ENCODE measurements at places on chromosomes 6 and 20.

DNA sequence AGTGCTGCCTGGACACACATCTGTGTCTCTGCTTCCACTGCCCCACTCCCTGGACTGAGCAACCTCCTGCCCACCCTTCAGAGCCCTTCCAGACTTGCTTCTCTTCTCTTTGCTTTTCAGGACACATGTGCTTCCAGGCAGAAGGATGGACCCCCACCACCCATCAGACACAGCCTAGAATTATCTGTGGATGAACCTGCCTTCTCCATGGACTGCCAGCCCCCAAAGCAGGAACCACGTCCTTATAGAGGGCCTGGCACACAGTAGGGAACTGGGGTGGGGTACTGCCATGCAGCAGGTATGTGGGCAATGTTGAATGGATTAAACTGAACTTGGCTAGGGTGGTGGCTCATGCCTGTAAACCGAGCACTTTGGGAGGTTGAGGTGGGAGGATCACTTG lies 3.6 kb downstream of the KIAA1755 start:
- no peak for DNase-seq

DNA sequence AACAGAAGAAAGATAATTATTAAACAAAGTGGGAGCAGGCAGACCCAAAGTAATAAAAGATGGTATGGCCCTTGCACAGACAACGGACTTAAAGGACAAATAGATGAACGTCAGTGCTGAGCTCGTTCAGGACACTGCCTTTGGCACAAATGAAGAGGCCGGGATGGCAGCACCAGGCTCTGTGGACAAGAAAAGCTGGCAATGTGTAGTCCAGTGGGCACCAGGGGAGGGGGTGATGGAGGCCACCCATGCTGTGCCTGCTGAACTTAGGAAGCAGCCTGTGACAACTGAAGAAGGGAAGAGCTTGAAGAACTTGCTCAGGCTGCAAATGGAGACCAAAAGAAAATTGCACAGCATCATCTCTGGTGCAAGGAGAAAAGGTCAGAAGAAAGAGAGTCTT lies 131.0 kb downstream of the ANKRD60 start:
- no peak for DNase-seq

- no peak for DNase-seq
Measured at GRCh38 chr6:16104624-16105433, 24.1 kb upstream of the MYLIP start.

DNA sequence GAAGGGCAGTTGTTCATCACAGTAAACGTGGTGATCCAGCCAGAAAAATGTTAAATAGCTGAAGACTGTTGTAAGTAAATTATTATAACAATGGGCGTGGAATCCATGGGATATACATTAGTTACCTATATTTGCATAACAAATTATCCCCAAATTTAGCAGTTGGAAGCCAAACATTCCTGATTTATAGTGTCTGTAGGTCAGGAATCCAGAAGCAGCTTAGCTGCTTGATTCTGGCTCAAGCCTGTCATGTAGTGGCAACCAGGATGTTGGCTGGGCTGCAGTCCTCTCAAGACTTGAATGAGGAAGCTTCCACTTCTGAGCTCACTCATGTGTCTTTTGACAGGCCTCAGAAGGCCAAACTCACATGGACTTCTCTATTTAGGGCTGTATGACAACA lies 6.9 kb upstream of the ADGRB3 start:
- DNase-seq: no peak

- DNase-seq: no peak
Measured at GRCh38 chr6:40427196-40427595, 160.0 kb downstream of the LRFN2 start.

DNA sequence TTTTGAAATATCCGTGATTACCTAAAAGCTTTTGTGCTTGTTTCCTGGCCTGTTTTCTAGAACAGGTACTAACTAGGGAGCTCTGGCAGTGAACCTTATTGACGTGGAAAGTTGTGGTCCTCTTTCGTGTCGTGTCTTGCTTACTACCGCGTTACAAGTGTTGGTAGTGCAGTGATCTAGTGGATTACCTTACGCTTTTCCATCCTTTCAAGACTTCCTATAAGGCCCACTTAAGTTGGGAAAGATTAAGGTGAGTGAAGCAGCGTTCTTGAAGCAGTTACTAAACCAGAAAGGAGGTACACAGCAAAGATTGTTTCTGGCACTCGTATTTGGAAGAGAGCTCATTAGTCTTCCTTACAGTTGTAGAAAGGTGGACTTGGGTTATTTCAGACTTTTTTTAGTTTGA lies 1.9 kb downstream of the PNRC1 start:
- no peak for DNase-seq

DNA sequence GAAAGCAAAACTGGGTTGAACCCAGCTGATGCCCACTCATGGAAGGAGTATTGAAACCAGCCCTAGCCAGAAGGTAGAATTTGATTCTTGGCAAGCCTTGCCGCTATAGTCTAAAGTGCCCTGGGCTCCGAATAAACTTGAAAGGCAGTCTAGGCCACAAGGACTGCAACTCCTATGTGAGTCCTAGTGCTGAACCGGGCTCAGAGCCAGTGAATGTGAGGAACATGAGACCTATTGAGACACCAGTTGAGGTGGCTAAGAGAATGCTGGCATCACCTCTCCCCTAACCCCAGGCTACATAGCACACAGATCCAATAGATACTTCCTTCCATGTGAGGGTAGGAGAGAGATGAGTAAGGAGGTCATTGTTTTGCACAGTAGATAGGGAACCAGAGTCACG lies 3.5 kb upstream of the DEFB110 start:
- DNase-seq: no peak

GRCh38 chr6:87139236-87139635 lies 16.1 kb upstream of the ZNF292 start:
- DNase-seq: no peak

- no peak for DNase-seq
Measured at GRCh38 chr20:21391185-21391971, 5.9 kb downstream of the NKX2-4 start.

DNA sequence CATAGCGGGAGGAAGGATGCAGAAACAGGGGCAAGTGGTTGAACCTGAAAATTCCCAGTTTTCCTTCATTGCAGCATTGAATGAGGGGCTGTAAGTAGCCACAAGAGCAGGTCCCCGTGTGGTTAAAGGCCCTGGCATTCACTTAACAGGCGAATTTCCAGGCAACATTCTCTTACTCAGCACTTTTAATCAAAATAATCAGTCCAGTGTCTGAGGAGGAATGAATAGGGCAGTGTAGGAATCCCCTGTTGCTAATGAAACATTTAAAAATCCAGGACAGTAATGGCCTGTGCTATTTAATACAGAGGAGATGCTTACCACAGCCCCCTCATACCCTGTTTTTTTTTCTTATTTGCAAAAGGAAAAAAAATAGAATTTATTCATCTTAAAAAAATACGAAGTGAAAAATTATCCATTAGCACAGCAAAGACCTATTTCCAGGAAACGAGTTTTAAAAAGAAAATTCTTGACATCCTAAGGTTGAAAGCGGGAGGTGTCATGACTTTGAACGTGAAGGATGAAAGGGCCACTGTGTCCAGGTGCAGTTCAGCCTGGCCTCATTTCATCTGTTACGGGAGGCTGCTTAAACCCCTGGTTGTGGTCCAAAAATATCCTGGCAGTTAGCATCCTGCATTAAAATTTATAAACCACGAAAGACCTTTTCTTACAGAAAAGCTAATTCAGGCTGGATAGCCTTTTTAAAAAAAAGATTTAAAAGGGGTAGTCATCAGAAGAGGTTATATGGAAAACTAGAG lies 20.2 kb downstream of the MYLK4 start:
- no peak for DNase-seq

GRCh38 chr6:134258849-134259306 lies 59.0 kb downstream of the SGK1 start:
- DNase-seq: no peak

All from stimulated activated CD4-positive, alpha-beta T cell treated with anti-CD3 and anti-CD28 coated beads, Interleukin-2, amount 100 ng/mL, for 48 hours (primary cell).